ENCODE measurements at places on chromosomes 6 and 20.

- DNase-seq: peak; percentile 30
These were observed 71.5 kb upstream of the RIPOR2 start for GRCh38 chr6:25007269-25007699.

GRCh38 chr6:23681743-23682142 lies 444.3 kb upstream of the NRSN1 start:
- DNase-seq: no peak

- no peak for DNase-seq
These were observed 758.7 kb upstream of the NRSN1 start for GRCh38 chr6:23367311-23367710.

GRCh38 chr20:57685146-57685758 lies 24.6 kb downstream of the PMEPA1 start:
- no peak for DNase-seq

DNA sequence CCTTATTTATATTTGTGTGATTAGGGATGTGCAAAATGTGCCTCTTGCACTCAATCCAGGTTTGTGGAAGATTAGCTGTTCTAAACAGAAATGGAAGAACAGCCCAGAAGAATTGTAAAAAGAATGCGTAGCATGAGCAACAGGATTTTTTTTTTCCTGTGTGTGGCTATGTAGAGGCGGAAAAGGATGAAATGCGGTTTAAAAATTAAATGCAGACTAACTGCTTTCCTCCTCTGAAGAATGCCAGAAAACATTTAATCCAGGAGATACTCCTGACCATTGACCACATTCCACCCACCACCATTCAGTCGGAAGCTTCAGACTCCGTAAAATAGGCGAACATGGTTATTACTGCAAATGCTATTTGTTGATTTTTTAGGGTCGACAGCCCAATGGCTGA lies 83.4 kb downstream of the BMP6 start:
- no peak for DNase-seq

- DNase-seq: no peak
These were observed 124.4 kb downstream of the KCNQ5 start for GRCh38 chr6:72746276-72746675.

GRCh38 chr6:159899994-159900745 lies 9.4 kb downstream of the MAS1 start:
- no peak for DNase-seq

DNA sequence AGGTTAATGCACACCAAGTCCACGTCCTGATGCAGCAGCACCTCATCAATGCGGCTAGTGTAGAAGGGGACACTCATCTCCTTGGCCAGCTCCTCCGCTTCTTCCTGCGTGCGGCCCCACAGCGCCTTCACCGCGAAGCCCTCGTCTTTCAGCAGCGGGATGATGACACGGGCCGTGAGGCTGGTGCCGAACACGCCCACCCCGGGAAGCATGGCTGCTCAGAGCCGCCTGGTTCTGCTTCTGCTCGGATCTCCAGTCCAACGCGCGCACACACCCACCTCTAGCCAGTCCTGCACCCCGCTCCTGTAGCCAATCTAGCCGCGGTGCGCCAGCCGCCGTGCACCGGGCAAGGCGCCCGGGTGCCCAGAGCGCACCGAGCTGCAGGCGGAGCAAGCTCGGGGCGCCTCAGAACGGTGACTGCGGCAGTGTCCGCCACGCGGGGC lies 700 bp downstream of the GFOD1 start:
- DNase-seq: peak; percentile 45

DNA sequence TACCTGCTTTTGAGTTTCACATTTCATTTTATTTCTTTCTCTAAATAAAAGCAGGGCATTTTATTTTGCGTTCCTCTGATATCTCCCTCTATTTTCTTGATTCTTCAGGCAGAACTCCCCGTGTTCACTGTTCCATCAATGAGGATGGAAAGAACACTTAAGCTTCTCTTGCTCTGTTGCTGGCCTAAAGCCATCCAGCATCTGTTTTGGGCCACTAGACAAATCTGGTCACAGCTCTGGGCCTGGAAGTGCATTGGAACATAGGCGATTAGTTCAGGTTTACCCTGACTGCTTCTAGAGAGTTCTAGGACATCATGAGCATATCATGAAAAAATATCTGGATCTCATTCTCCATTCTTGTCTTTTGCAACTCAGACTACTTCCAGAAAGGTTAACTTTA lies 611.2 kb downstream of the UTRN start:
- DNase-seq: no peak

- DNase-seq: no peak
These were observed 109.7 kb downstream of the CDK19 start for GRCh38 chr6:110705543-110705942.

GRCh38 chr20:15835811-15836210 lies 737.4 kb downstream of the KIF16B start:
- no peak for DNase-seq

DNA sequence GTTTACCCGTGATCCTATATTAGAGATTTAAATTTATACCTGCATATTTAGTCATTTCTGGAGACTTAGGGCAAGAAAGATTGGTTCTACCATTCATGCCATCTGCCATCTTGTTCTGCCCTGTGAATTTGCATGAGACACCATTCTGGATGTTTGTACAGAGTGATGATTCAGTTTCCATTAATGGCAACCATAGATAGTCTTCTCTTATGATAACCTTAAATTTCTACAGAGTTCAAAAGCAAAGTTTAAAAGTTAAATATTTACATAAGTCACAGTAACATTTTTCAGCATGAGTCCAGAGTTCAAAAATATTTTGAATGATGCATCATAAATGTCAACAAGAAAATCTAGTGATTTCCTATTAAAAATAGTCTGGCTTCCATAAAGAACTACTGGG lies 23.2 kb downstream of the PLCB1 start:
- no peak for DNase-seq

DNA sequence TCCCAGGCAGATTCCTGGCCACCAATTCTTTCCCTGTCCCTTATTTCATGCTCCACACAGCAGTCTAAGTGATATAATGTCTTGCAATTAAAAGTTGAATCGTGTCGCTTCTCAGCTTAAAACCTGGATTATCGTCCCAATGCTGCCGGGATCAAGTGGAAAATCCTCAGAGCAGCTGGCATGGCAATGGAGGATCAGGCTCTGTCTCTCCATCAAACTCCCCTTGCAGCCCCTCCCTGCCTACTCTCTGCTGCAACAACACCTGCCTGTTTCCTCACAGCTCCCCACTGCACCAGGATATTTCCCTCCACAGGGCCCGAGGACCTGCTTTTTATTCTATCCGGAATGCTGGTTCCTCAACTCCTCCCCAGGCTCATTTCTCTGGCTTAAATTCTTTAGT lies 277.1 kb downstream of the SYNE1 start:
- no peak for DNase-seq

DNA sequence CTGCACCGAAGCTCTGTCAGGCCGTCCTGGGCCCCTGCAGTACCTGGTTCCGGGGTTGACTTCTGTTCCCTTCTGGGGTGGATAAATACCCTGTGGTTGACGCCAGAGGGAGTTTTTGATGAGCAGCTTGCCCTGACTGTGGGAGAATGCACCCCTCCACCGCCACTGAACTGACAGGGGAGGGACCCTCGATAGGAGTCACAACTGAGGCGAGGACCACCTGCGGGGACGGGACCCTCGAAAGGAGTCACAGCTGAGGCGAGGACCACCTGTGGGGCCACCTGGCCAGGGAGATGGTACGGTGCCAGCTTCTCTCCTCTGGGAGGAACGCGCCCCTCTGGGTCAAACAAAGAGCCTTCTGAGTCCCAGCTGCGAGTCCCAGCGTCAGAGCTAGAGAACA lies 100.1 kb upstream of the FRMD1 start:
- no peak for DNase-seq

DNA sequence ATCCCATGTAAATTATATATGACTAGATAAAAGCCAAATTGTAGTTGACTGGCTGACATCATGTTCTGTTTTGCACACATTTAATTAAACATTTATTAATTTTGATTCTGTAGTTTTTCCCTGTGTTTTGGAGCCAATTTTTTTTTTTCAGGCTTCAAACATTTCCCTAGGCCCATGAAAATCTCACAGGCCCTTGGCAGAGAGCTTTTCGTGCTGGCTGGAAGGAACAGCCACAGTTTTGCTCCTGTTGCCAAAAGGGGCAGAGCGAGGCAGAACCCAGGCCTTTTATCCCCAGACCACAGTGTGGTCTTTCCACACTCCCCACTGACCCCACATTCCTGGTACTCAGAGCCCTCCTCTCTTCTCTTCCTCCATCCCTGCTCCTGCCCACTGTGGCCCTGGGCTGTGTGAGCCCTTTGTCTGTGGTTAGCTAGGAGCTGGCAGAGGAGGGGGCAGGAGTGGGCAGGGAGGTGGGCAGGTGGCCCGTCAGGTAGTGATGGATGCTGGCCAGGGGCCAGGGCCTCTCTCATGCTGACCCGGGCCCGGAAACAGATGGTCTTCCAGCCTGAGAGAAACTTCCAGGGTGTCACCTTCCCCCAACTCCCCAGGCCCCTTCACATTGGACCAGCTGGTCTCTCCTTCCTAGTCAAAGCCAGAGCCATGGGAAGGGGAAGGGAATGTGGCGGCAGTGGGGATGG lies 19.4 kb upstream of the CCM2L start:
- DNase-seq: no peak

- no peak for DNase-seq
These were observed 175.8 kb upstream of the ARID1B start for GRCh38 chr6:156601152-156602065.

DNA sequence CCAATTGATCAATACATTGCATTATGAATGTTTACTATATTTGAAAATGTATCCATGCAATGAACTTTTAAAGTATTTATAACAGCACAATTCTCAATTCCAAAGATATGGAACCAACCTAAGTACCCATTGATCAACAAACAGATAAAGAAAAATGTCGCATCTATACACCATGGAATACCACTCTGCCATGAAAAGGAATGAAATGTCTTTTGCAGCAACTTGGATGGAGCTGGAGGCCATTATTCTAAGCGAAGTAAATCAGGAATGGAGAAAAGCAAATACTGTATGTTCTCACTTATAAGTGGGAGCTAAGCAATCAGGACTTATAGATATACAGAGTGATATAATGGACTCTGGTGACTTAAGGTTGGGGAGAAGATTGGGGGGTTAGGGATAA lies 22.9 kb downstream of the SRPK1 start:
- no peak for DNase-seq

DNA sequence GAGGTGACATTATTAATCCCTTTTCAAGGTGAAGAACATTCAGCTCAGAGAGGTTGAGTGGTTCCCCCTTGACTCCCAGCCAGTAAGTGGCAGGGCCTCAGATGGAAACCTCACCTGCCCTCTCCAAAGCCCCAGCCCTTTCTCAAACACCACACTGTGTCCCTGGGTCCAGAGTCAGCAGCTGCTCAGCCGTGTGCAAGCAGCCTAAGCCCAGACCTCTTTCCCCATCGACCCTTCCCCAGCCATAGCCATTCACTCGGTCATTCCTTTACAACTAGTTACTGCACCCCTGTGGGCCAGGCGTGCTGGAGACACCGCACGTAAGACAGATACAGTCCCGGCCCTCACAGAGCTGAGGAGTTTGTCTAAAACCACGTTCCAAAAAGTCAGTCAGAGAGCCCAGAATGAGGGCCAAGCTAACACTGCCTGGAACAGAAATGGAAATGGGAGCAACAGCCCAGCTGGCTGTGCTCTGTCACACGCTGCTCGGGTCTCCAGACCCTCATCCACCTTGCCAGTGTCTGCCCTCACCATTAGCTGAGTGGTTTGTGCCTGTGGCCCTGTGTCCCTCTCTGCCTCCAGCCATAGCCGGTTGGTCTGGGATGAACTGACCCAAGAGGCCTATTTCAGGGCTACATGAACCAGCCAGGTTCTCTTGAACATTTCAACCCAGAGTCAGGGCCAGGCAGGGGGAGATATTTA lies 29.6 kb downstream of the ZC3H12D start:
- DNase-seq: no peak

Measured in stimulated activated CD8-positive, alpha-beta memory T cell treated with anti-CD3 and anti-CD28 coated beads, Interleukin-4, amount 100 ng/mL, for 24 hours (primary cell).